Tibial nerve (tissue), 4 donors: ENCODE measurements at places on chromosomes 6 and 20.

DNA sequence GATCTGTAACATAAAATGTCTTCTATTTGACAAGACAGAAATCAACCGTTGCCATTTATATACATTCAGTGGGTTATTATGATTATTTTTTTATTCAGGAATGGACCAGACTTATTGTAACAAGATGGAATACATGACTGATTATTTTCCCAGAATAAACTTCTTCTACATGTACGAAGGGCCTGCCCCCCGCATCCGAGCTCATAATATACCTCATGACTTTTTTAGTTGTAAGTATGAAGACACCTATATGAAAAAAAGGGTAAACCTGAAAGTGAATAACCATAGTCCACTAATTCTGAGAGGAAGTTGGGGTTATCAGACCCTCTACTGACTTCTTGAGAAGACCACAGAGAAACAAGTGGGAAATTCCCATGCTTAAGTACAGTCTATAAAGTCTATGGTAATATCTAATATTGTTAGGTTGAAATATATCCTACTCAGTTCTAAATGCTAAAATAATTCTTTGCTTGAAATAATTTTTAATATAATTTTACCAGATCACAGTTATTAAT lies 15.9 kb downstream of the OR2A4 start:
- DNase-seq, result no peak

- no peak for DNase-seq
These were observed 13.3 kb upstream of the PTPN1 start for GRCh38 chr20:50496773-50497385.

- DNase-seq, result no peak
These were observed 17.0 kb downstream of the PHF20 start for GRCh38 chr20:35788796-35789195.

DNA sequence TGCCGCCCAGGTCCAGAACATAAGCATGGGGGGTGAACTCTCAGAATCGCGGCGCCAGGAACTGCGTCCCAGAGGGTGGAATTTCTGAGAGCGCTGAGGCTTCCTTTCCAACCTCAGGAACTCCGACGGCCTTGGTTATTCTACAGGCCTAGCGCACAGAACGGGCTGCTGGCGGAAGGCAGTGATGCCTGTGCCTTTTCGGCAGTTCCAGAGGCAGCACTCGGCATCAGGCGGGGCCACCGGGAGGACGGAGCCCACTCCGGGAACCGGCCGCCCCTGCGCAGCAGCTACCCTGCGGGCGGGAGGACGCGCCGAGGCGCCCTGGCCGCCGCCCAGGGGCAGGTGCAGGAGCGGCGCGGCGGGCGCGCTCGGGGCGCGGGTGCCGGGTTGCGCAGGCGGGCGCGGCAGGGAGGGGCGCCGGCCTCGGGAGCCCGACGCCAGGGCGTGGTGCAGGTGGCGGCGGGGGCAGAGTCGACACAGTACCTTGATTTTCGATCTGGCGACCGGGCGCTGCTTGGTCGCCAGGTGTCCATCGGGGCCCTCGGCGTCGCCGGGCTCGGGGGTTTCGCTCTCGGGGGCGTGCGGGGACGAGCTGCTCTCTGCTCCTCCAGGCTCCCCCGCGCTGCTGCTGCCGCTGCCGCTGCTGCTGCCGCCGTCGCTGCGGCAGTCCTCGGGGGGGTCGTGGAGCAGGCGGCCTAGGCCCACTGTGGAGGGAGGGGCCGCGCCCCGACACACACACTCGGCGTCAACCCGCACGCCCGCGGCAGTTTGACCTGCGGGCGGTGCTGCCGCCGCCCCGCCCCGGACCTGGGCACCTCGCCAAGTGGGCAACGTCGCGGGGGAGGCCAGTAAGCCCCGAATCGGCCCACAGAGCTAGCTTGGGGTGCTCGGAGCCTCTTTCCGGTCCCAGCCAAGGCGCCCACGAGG lies 1.3 kb downstream of the OVOL2 start:
- DNase-seq, result no peak

DNA sequence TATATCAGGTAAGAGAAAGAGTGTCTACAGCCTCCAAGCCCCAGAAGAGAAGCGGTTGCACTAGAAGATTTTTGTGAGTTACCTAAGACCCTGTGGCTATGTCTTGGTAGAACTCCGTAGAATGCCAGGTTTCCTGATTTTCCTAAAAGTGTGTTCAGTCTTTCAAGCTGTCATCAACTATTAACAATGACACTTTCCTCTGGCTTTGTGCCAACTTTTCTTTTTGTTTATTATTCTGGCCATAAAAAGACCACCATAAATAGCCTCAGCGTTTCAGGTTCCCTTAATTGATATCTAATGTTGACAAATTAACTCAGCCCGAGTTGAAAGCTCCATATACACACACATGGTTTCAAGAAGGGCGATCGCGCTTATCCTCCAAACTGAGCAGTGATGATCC lies 1.2 kb downstream of the PAK5 start:
- no peak for DNase-seq

GRCh38 chr6:8086755-8087306 lies 15.5 kb downstream of the EEF1E1 start:
- DNase-seq, result no peak

GRCh38 chr20:25507385-25508082 lies 77.8 kb downstream of the NINL start:
- no peak for DNase-seq

- DNase-seq, result no peak
These were observed 488.9 kb upstream of the CITED2 start for GRCh38 chr6:139863346-139863745.

DNA sequence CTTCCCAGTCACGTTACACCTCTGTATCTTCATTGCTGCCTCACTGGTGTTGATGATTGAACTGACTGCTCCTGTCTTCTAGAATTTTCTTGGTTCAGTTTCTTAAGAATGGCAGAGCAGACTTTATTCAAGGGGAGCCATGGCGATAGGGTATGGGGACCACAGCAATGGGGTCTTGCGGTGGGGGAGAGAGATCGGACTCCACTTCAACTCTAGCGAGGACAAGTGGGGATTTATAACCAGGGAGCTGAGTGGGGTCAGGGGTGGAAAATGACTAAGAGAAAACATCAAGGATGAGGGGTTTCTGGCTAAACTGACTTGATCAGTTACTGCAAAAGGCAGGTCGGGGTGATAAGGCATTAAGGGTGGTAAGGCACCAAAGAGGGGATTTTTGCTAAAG lies 156.4 kb downstream of the CD83 start:
- no peak for DNase-seq

DNA sequence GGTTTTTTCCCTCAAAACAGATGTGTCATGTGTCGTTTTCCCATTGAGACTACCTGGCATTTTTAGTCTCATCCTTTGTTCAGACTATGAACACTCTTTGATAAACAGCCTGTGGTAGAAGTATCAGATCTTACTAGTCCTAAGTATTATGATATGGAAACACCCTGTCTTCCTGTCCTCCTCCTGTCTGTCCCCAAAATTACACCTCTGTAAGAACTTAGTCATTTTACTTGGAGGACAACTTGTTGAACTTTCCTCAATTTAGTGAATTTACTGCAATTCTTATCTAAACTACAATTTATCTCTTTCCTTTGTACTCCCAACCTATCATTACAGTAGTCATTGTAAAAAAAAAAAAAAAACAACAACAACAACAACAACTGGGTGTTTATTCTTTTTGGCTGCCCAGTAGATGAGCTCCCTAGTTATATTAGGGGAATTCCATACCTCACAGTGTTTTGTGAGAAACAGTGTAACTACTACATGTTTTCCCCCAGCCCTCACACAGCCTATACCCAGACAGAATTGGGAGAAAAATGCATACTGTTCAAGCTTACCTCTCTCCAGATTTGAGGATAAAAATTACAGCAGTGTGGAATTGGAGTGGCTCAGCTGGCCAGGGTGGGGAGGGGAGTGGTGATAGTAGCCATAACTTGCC lies 18.5 kb upstream of the ERVFRD-1 start:
- DNase-seq, result no peak

- no peak for DNase-seq
These were observed 37.8 kb upstream of the SNRPB2 start for GRCh38 chr20:16692009-16692408.

DNA sequence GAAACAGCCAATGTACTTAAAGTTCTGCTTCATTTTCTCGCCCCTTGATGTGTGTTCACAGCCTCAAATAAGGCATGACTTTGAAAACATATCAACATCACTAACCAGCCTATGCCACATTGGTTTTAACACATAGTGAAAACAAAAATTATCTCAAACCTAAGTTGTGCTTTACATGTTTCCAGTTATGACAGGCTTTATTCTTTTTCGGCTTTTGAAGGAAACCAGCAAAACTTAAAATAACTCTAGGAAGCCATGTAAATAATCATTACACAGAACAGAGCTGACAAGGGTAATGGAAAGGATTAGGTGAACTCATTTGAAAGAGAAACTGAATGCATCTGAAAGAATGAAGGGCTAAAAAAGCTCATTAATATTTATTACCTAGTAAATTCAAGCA lies 42.1 kb downstream of the BMP5 start:
- no peak for DNase-seq

DNA sequence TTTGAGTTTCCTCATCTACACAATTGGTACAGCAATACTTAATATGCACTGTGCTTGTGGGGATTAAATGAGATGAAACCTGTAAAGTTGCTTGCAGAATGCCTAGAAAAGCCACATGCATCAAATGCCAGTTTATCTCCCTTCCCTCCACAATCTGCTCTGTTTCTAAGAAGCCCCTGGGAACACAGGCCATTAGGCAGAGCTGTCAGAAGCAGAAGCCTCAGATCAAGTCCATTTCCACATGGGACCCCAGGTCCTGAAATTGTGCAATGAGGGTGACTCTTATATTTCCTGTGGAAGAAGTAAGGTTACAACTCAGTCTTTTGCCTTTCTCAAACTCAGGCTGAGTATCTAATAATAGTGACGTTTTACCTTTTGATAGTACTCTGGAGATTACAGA lies 737.4 kb downstream of the KIF16B start:
- no peak for DNase-seq

GRCh38 chr6:111291336-111292259 lies 191.4 kb downstream of the REV3L start:
- no peak for DNase-seq

- no peak for DNase-seq
These were observed 31.6 kb upstream of the HLA-G start for GRCh38 chr6:29796026-29796425.

GRCh38 chr20:46011631-46012482 lies 3.1 kb downstream of the MMP9 start:
- DNase-seq, result no peak

DNA sequence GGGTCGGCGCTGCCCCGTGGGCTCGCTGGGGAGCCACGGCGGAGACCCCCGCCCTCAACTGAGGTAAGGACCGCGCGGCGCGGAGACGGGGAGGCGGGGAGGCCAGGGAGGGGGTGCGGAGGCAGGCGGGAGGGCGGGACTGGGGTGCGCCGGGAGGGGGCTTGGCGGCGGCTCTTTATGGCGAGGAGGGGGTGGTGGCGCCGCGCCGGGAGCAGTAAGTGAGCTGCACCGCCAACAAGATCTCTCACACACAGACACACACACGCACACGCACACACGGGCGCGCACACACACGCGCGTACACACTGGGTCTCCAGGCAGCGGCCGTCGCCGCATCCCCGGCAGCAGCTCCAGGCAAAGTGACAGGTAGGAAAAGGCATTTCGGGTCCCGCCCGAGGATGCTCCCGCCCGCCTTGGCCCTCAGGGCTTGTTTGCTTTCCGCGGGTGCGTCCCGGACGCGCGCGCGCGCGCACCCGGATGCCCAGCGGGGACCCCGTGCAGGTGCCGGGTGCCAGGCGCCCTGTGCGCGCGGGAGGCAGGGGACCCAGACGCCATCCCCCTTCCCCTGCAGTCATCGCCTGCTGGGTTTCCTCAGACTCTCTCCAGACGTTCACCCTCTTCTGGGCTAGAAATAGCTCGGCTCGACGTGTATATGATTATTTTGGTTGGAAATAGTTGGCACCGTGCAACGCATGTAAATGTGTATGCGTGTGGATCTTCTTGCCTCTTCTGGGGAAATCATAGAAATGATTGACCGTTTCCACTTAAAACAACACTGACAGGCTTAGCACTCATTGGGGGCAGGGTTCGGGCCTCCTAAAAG lies at the start of gene PLCB4:
Gene PLCB4 (plus strand): TSS at position 247 of the 823 bp plus-strand sequence. CDS start 238,728 bp downstream, outside the sequence.
- peak; percentile 15 for DNase-seq

GRCh38 chr6:96066376-96066775 lies 50.6 kb downstream of the FUT9 start:
- no peak for DNase-seq

GRCh38 chr20:10707791-10708190 lies 34.0 kb upstream of the JAG1 start:
- no peak for DNase-seq

- no peak for DNase-seq
These were observed 404.5 kb downstream of the SYNE1 start for GRCh38 chr6:152232501-152233151.

GRCh38 chr6:11416936-11417576 lies 120.5 kb upstream of the TMEM170B start:
- no peak for DNase-seq

GRCh38 chr6:8195040-8195713 lies 92.8 kb upstream of the EEF1E1 start:
- no peak for DNase-seq

DNA sequence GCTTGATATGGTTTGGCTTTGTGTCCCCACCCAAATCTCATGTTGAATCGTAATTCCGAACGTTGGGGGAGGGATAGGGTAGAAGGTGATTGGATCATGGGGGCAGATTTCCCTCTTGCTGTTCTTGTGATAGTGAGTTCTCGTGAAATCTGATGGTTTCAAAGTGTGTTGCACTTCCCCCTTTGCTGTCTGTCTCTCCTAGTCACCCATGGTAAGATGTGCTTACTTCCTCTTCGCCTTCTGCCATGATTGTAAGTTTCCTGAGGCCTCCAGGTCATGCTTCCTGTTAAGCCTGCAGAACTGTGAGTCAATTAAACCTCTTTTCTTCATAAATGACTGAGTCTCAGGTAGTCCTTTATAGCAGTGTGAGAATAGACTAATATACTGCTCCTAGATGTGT lies 19.9 kb downstream of the PFDN4 start:
- DNase-seq, result no peak

GRCh38 chr20:34362502-34363061 lies 491 bp upstream of the ITCH start:
- no peak for DNase-seq
